PC-9 (cell line): ENCODE measurements at places on chromosomes 13 and 19. TPM values are rescaled to one million over a fixed set of nuclear protein-coding genes. Genes with fewer than 3 reads are reported as not detected.

DNA sequence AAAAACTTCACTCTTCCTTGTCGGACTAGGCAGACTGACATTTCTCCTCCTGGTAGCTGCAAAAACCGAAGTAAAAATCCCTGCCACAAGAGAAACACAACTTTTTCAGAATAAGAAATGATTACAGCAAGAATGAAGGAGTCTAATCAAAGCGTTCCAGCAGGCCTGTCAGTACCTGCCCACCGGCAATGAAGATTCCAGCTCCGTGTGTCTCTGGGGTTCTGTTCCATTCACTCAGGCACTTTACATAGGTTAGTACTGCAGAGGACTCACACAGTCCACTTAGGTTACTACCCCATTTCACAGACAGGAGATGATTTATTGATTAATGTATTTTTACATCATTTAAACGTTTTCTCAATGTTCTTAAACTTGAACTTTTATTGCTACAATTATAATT lies 275.5 kb downstream of the NHLRC3 start:
- H3K4me3 ChIP-seq, result no peak overlapping the region
- no peak for DNase-seq
- no peaks in the 10 kb centered on the region for H3K4me1 ChIP-seq
- H3K36me3 ChIP-seq, result no peaks in the 10 kb centered on the region
- no peak overlapping the region for H3K27ac ChIP-seq
- H3K27me3 ChIP-seq, result no peaks in the 10 kb centered on the region

GRCh38 chr13:67619351-67619994 lies 389.3 kb upstream of the PCDH9 start:
- H3K4me3 ChIP-seq, result no peak overlapping the region
- no peaks in the 10 kb centered on the region for H3K27me3 ChIP-seq
- no peak for DNase-seq
- H3K36me3 ChIP-seq, result no peaks in the 10 kb centered on the region
- H3K4me1 ChIP-seq, result no peaks in the 10 kb centered on the region

GRCh38 chr13:78662467-78662866 lies 3.5 kb upstream of the OBI1 start:
- no peaks in the 10 kb centered on the region for H3K27me3 ChIP-seq
- no peak overlapping the region for H3K4me3 ChIP-seq
- peaks cover 2% of the 10 kb centered on the region for H3K4me1 ChIP-seq
- no peak for DNase-seq
- no peak overlapping the region for H3K27ac ChIP-seq
- H3K36me3 ChIP-seq, result no peaks in the 10 kb centered on the region

DNA sequence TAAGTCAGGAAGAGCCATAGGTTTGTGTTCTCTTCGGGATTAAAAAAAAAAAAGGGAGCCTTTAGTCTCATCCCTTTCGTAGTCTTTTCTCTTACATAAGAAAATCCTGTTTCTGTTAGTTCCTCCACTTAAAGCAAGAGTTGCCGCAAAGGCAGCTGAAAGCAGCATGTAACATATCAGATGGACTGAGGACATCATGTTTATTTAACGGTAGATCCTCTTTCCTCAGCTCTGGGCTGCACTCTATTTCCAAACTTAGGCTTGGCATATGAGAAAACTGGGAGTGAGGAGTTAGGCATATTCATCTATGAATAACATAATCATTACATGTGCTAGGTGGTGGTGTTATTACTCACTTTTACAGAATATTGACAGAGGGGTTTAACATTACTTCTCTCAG lies 391.2 kb downstream of the KLF12 start:
- H3K4me1 ChIP-seq, result no peaks in the 10 kb centered on the region
- H3K27ac ChIP-seq, result no peak overlapping the region
- H3K36me3 ChIP-seq, result no peaks in the 10 kb centered on the region

GRCh38 chr13:82747958-82748357 lies 1134.3 kb downstream of the SLITRK1 start:
- H3K4me1 ChIP-seq, result no peaks in the 10 kb centered on the region
- H3K36me3 ChIP-seq, result no peaks in the 10 kb centered on the region
- DNase-seq, result no peak
- H3K27me3 ChIP-seq, result no peaks in the 10 kb centered on the region
- H3K4me3 ChIP-seq, result no peak overlapping the region

- no peaks in the 10 kb centered on the region for H3K36me3 ChIP-seq
- no peak for DNase-seq
- H3K4me3 ChIP-seq, result no peak overlapping the region
- no peaks in the 10 kb centered on the region for H3K4me1 ChIP-seq
Measured at GRCh38 chr19:51830274-51830673, 35.3 kb downstream of the FPR3 start.

DNA sequence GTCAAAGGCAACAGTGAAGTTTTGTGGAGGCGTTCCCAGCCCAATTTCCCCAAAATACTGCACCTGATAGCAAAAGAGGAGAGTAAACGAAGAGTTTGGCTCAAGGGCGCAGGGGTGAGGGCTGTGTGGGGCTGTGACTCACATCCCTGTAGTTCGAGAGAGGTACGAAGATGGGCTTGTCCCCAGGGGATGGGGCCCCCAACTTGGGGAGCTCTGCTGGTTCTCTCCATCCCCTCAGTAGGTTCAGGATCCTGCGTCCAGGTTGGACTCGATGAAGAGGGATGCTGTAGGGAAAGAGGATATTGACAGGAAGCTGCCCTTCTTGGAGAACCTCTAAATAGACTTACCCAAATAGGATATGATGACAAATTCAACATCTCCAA lies 3.4 kb downstream of the NAPSA start:
- H3K4me3 ChIP-seq, result no peak overlapping the region
- no peaks in the 10 kb centered on the region for H3K4me1 ChIP-seq
- no peak overlapping the region for H3K27ac ChIP-seq
- peak; percentile 19 for DNase-seq
- no peaks in the 10 kb centered on the region for H3K27me3 ChIP-seq

DNA sequence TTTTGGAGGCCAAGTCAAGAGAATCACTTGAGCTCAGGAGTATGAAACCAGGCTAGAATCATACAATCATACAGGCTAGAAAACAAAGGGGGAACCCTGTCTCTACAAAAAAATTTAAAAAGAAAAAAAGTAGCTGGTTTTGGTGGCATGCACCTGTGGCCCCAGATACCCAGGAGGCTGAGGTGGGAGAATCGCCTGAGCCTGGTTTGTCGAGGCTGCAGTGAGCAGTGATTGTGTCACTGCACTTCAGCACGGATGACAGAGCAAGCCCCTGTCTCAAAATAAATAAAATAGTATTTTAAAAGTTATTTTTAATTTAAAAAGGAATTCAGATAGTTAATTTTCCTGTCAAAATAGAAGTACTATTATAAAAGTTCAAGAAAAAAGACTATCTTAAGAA lies 369.1 kb upstream of the SLITRK5 start:
- no peaks in the 10 kb centered on the region for H3K27me3 ChIP-seq
- DNase-seq, result no peak
- no peak overlapping the region for H3K4me3 ChIP-seq
- no peaks in the 10 kb centered on the region for H3K36me3 ChIP-seq
- no peaks in the 10 kb centered on the region for H3K4me1 ChIP-seq

- no peaks in the 10 kb centered on the region for H3K36me3 ChIP-seq
- no peaks in the 10 kb centered on the region for H3K27me3 ChIP-seq
Measured at GRCh38 chr13:105956921-105957320, 578.5 kb downstream of the EFNB2 start.

DNA sequence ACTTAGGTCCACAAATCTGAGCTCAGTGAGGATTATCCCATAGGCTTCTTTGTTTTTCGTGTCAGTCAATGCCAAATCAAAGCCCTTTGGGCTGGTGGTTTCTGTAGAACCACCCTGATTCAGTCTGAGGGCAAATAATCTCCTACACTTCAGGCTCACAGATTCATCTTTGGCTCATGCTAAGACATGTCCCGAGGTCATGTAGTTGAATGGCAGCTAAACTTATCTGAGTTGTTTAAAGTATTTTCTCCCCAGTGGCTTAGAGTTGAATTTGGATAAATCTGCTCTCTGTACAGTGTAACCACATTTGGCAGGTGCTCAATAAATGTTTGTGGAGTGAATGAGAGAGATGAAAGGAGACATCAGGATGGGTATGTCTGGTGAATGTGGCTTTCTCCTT lies 13.1 kb upstream of the SLC25A42 start:
- no peaks in the 10 kb centered on the region for H3K4me1 ChIP-seq
- no peaks in the 10 kb centered on the region for H3K27me3 ChIP-seq
- no peaks in the 10 kb centered on the region for H3K36me3 ChIP-seq
- no peak overlapping the region for H3K27ac ChIP-seq
- no peak for DNase-seq

CALR3 gene
- not detected in 2 replicates for total RNA-seq

CELF5 gene
- 0.20 and 0.48 TPM in 2 replicates for total RNA-seq

CEACAM19 gene
- total RNA-seq, result 4.8 and 8.0 TPM in 2 replicates
